ENCODE measurements at places on chromosomes 11 and 22.
A peak's percentile ranks its signal among the peaks of the same experiment; 100 is the strongest.

- no peak for DNase-seq
These were observed 14.4 kb downstream of the TSKU start for GRCh38 chr11:76797341-76798201.

- no peak for DNase-seq
These were observed 16.9 kb upstream of the MUC2 start for GRCh38 chr11:1057806-1058205.

DNA sequence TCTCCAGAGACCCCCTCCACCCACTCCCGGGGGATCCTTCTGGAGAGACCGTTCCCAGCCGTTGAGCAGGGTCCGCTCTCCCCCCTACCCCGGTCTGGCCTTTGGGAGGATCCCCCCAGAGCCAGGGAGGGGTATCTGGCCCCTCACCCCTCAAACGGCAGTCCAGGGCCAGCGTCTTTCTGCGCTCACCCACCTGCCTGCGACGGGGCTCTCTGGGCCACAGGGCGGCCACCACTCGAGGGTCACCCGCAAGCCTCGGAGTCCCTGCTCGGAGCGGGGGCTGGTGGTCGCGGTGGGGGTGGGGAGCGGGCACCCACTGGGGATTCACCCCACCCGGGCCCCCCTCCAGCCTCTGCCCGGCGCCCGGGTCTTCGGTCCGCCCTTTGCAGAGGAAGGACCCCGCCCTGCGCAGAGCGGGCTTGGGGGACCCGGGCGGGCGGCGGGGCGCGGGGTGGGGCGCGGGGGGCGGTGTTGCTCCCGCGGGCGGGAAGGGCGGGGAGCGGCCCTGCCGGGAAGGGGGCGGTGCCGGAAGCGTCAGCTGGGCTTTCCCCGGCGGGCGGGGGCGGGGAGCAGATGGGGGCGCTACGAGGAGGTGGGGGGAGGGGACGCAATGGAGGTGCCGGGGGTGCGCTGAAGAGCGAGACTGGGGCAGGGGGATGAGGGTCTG is 16.6 kb downstream of the CRELD2 start:
- DNase-seq = peak; percentile 67

DNA sequence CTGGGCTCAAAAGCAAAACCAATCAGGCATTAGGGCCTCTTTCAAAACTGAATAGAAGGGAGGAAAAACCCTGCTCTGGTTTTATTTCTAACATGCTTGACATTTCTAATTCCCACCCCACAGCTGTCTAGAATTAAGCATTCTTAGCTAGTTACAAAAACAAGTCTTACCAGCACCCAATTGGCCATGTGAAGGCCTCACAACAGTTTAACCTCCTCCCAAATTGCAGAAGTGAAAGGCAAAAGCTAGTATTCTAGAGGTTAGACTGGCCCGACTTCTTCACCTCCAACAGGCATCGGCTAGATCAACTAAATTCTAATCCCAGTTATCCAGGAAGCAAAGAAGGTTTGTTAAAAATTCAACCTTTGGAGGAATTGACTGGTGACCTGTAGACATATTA is 6.5 kb downstream of the SF1 start:
- DNase-seq = no peak

DNA sequence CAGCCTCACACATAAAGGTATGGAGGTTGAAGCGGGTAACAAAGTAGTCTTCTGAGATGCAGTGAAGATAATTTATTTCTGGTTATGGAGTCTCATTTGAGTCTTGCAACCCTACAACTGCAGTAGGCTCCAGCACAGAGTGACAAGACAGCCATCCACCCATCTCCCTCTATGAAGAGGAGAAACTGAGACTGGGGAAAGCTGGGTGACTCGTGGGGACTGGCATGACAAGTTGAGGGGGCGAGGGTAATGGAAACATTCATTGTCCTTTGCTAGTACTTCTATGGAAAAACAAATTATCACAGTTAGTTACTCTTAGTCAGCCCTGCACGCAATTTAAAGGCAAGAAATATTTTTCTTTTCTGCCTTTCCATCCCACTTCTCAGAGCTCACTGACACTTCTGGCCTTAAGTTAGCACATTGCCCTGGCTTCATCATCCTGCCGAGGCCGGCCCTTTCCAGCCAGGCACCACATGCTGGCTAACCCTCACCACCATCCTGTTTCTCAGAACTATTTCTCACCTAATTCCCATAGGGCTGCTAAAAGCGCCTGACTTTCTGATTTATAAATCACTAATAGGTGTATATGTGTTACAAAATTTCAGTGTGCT is 361.1 kb downstream of the ETS1 start:
- no peak for DNase-seq

GRCh38 chr22:26891429-26891828 is 234.0 kb downstream of the MIAT start:
- no peak for DNase-seq

- DNase-seq = peak; percentile 51
These were observed 556.1 kb downstream of the SOX6 start for GRCh38 chr11:15800111-15800800.

DNA sequence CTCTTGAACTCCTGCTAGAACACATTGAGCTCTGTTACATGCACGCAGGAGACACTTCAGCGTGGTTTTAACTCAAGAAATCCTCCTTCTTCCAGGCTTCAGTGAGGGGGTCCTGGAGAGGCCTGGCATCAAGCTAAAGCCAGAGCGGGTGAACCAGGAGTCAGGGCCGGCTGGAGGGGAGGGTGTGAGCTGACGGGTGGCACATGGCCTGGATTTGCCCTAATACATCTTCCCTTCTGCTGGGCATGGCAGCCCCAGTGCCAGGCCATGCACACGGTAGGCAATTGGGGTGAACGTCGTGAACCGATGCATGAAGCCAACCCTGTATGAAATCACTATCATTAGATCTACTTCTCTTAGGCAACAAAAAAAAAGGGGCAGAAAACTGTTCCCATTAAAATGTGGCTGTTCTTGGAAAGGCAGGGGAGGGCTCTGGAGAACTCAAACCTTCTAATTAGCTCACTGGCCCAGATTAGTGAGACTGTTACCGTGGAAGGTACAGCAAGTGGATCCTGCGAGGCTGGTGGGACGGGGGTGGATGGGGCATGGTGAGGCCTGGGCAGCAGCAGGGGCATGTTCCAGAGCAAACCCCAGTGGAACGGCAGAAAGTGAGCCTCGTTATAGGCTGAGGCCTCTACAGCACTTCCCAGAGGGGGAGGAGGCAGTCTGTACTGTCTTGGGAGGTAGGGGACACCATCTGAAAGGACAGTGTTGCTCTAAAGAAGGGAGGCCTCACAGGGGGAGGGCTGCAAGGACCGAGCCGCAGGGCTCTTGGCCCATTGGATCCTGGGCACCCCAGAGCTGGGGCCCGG is 10.6 kb downstream of the IFT27 start:
- no peak for DNase-seq

- no peak for DNase-seq
These were observed 71.2 kb downstream of the ZBTB16 start for GRCh38 chr11:114130629-114131277.

- no peak for DNase-seq
These were observed 63.2 kb upstream of the FIBIN start for GRCh38 chr11:26930518-26931247.

DNA sequence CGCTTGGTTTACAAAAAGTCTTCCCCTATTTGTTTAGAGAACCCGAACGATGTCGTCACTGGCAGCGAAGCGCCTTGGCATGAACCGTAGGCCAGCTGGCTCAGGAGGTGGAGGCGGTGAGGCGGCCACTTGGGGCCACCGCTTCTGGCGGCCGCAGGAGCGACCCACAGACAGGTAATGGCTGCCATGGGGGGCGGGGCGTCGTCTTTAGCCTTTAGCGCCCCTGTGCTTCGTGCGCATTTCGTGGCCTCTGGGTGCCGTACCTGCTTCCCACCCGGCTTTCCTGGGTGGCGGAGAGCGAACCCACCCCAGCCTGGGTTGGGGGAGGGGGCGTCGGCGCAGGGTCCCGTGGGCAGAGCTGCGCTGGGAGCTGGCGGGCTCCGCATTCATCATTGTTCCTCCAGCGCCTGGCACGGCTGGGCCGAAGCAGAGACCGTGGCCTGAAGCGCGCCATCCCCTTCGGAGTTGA is 469 bp upstream of the OSBP2 start:
- DNase-seq = no peak

GRCh38 chr11:64856382-64857227 is 12.2 kb upstream of the CDC42BPG start:
- DNase-seq = peak; percentile 65

DNA sequence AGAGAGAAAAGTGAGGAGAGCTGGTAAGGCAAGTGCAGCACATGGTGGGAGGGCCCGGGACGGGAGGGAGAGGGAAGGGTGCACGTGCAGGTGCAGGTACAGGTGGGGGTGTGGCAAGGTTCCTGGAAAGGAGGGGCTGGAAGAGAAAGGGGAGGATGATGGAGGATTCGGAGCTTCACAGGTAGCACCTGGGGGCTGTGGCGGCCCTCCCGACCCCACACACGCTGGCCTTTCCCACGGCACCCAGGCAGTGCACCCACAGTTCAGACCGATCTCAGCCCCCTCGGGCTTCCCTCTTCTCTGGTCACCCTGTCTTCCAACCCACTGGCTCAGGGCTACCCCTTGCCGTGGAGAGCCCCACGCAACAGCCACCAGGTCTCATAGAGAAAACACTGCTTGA is 67.4 kb upstream of the A4GALT start:
- no peak for DNase-seq

- DNase-seq = no peak
These were observed 16.9 kb downstream of the SMIM38 start for GRCh38 chr11:69172674-69173073.

- no peak for DNase-seq
These were observed 12.9 kb downstream of the OR51B6 start for GRCh38 chr11:5364214-5364613.

DNA sequence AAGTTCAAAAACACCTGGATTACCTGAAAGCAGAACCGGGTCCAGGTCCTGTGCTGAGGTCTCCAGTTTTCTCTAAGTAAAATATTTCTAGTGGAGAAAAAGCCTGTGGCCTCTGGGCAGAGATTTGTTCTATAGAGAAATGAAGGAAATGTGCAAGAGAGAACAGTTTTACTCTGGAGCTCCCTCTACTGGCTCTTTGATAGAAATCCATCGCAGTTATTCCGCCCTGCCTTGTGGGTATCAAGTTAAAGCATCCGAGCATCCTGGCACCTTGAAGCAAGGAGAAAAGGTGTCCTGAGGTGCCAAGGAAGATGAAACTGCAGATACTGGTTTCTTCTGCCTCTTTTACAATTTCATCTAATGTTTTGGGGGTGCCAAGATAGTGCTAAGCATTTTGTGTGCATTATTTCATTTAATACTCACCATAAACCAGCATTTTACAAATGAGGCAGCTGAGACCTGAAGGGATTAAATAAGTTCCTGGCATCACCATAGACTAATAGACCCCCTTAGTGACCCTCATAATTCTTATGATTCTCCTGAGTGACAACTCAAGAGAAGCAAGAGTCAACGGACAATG is 113.1 kb upstream of the HSD17B12 start:
- DNase-seq = no peak

- DNase-seq = peak; percentile 7
These were observed 43.4 kb downstream of the CPT1A start for GRCh38 chr11:68798221-68798813.

DNA sequence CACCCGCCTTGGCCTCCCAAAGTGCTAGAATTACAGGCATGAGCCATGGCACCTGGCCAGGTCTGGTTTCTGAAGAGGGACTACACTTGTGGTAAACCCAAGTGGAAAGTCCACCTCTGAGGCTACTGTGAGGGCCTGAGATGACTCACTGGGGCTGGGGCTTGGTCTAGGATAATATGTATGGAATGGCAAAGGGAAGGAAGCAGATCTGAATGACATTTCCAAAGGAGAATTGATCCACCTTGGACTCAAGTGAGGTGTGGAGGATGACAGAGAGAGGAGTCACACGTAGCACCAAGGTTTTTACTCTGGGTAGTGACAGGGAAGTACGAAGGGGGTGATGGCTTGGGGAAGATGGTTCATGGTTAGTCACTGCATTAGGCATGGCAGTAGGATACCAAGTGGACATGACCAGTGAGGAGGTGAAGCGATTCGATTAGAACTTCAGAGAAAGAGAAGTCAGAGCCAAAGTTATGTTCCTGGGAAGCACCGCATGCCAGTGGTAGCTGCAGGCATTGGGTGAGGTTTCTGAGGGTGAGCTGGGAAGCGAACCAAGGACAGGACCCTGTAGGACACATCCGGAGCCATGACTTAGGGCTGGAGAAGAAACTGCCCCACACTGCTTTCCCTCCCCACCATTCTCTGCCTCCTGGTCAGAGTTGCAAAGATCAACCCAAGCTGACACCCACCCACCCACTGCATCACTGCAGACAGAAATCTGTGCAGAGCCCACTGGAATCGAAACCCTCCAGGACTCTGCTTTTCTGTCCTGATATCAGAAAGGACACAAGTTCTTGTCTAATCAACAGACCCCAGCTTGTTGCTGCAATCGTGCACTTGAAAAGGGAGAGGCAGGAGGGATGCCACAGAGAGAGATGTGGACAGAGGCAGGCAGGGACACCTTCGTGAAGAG is 13.0 kb upstream of the BCL9L start:
- no peak for DNase-seq

GRCh38 chr11:62015615-62016014 is 48.2 kb upstream of the FTH1 start:
- no peak for DNase-seq

- DNase-seq = no peak
These were observed 686.1 kb downstream of the CNTN5 start for GRCh38 chr11:99706848-99707247.

GRCh38 chr11:114277637-114278341 is 18.4 kb upstream of the NNMT start:
- no peak for DNase-seq

GRCh38 chr22:50250555-50251476 is at the start of gene HDAC10:
TSS of gene HDAC10 (minus strand) at chr22:50251265. CDS start at chr22:50251032, 233 bp downstream.
- DNase-seq = peak; percentile 74

- DNase-seq = no peak
These were observed 1.3 kb downstream of the BMAL1 start for GRCh38 chr11:13278609-13279486.

DNA sequence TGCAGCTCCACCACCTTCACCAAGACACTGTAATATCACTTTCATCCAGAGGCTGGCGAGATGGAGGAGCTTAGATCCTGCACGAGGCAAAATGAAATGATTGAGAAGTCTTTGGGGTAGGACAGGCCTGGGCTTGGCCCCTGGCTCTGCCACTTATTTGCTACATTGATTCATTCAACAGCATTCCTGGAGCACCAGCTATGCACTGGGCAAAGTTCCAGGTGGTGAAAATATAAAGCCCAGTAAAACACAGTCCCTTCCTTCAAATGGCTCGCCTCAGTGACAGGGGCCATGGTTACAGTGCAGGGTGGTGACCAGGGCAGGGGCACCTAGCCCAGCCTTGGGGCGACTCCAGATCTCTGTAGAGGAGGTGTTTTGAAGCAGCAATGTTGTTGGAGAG is 19.7 kb downstream of the ALX4 start:
- no peak for DNase-seq

DNA sequence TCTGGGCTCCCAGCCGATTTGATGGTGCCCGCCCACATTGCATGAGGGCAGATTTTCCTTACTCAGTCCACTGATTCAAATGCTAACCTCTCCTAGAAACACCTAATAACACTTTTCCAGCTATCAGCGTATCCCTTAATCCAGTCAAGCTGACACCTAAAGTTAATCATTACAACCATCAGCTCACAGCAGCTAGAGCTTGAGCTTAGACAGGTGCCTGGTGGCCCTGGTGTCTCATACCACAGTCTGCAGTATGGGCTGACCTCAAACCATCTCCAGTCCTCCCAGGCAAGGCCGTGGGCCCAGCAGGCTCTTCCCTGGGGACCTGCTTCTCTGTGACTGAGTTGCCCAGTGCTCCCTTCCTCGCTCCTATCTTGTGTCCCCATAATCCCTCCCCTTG is 174.4 kb upstream of the NECTIN1 start:
- DNase-seq = no peak

GRCh38 chr11:58575377-58576020 is at the start of gene LPXN:
TSS of gene LPXN (minus strand) at chr11:58575856. CDS start at chr11:58575772, 84 bp downstream.
- peak; percentile 86 for DNase-seq

- no peak for DNase-seq
These were observed 343.2 kb downstream of the DCDC1 start for GRCh38 chr11:31026315-31026714.

Data from bone marrow (tissue), 2 donors.